ENCODE measurements at places on chromosomes 11 and 22. TPM values are rescaled to one million over a fixed set of nuclear protein-coding genes. Genes with fewer than 3 reads are reported as not detected.

- DNase-seq: no peak
These were observed 808 bp downstream of the SNAP29 start for GRCh38 chr22:20859615-20860014.

- no peak for DNase-seq
These were observed 170.5 kb upstream of the TBCEL start for GRCh38 chr11:120853435-120853834.

GRCh38 chr11:57500515-57500914 lies 15.0 kb downstream of the SLC43A1 start:
- DNase-seq: no peak

- DNase-seq: no peak
These were observed 4.1 kb upstream of the EPS8L2 start for GRCh38 chr11:701741-702461.

- peak; percentile 55 for DNase-seq
These were observed 26.8 kb upstream of the RAG1 start for GRCh38 chr11:36540998-36541397.

DNA sequence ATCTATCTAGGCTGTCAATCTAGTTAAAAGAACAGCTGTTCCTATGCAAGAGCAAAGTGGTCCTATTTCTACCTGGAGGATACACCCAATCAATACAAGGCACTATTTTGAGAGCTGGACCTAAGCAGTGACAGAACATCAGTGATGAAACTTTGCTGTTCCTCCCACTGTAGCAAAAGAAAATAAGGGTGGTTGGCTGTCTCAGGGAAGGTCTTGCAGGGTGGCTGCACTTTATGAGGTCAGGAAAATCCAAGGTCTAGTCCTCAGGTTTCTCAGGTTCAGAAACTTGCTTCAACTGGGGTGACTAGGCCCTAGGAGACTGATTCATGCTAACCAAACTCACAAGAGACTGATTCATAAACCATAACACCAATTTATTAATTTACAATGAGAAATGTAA lies 11.6 kb downstream of the CPSF7 start:
- DNase-seq: no peak

- DNase-seq: no peak
These were observed 15.7 kb upstream of the PAX6 start for GRCh38 chr11:31826536-31827438.

DNA sequence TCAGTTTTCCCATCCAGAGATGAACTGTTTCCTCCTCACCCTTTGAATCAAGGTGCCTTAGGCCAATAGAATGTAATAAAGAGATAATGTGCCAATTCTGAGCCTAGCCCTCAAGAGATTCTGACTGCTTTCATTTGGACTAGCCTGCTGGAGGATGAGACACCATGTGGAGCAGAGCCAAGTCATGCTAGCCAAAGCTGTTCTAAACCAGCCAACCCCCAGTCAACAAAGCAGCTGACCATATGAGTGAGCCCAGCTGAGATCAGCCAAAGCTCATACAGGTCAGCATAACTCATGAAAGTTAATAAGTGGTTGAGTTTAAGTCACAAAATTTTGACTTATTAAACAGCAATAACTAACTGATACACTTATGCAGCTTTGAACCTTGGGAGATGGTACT lies 66.7 kb upstream of the DBX1 start:
- DNase-seq: no peak

- DNase-seq: no peak
These were observed 19.5 kb upstream of the B3GNT6 start for GRCh38 chr11:77014669-77015068.

- DNase-seq: no peak
These were observed 5.8 kb downstream of the MAPK8IP2 start for GRCh38 chr22:50606165-50606945.

MED19 gene
- total RNA-seq: 21.2 TPM
